ENCODE measurements at places on chromosomes 7 and 10.

DNA sequence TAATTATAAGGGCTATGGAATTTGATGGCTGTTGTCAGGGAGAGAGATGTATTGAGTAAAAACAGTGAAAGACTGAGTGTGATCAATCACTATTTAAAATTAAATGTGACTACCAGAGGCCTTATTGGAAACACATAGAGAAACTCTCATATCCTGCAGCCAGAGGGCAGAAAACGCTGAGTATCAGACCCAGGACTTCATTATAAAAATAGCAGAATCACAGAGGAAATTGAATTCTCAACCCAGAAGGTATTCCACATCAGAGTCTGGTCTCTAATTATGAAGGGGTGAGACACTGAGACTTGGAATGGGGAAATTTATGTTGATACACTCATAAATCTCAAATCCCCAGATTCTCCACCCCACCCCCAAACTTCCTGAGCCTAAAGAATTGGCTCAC lies 69.5 kb upstream of the IL6 start:
- no peak for DNase-seq

- no peak for DNase-seq
These were observed 101.0 kb upstream of the STEAP1B start for GRCh38 chr7:22601003-22601402.

- DNase-seq = no peak
These were observed 19.4 kb downstream of the NOBOX start for GRCh38 chr7:144384071-144384470.

- no peak for DNase-seq
These were observed 43.1 kb downstream of the DENND2A start for GRCh38 chr7:140597428-140597949.

- no peak for DNase-seq
These were observed 27.2 kb upstream of the NCAPG2 start for GRCh38 chr7:158731761-158732160.
